ENCODE measurements at places on chromosomes 6 and 20.
A peak's percentile ranks its signal among the peaks of the same experiment; 100 is the strongest.

DNA sequence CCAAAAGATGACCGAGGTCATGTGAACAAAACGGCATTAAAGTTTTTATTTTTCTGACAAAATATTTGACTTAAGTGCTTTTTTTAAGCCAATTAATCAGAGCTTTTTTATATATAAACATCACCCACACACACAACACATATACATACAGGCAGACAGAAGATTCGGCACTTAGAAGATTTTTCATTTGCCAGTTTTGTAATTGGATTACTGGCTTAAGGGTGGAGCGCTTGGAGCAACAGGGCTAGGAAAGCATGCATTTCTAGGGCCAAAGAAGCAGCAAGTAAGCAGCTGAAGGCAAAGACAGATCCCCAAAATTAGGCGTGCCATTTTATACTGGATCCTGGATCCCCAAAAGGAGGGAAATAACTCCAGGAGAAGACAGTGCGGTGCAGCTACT is 30.3 kb downstream of the SAMD5 start:
- no peak for DNase-seq

- DNase-seq = no peak
Measured at GRCh38 chr20:25214426-25214790, 18.9 kb downstream of the ENTPD6 start.

DNA sequence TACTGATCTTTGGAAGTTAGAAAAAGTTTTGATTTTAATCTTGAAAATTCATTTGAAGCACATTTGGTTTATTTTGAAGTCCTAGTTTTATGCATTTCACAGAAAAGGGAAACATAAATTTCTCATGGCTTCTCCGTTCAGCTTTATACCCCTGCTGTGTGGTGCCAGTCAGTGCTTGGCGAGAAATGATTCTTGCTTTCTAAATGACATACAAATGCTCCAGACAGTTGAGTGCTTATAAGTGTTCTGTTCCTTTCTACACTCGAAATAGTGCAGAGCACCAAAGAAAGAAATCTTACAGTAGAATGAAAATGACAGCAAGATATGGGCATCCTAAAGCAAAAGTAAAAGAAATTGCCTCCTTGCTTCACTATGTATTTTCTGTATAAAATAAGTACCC is 9.0 kb upstream of the ZNF292 start:
- DNase-seq = no peak

DNA sequence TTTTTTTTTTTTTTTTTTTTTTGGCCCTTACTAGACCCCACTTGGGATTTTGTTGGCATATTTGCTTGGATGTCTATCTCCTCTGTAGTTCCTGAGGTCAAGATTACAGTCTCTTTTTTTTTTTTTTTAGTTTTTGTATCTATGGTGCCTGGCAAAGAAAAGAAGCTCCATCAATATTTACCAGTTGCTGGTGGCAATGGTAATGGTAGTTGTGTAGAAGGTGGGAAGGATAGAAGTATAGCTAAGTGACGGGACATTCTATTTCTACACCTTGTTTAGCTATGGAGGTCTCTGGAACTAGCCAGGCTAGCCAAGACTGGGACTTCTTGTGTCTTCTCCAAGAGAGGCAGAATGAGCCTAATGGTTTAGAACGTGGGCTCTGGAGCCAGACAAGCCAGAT is 42.2 kb upstream of the TNFAIP3 start:
- DNase-seq = no peak

- peak; percentile 93 for DNase-seq
Measured at GRCh38 chr6:82298012-82298411, 50.5 kb upstream of the IBTK start.

- peak; percentile 23 for DNase-seq
Measured at GRCh38 chr6:57097596-57097995, 7.6 kb downstream of the ZNF451 start.

DNA sequence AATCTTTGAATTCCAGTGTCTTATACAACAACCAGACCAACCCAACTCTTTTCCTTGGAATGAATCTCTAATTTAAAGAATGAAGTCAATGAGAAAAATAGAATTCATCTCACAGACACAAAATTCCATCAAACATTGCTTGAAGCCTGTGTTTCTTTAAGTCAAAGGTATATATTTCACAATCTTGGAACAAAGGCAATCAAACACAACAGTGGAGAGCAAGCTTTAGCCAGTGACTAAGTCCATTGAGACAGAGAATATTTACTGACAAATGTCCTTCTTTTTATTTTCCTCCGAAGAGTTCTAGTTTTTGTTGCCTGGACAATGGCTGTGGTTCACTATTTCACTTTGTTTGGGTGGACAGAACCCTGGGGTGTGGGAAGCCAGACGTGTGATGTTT is 35.8 kb downstream of the MEP1A start:
- no peak for DNase-seq

- DNase-seq = no peak
Measured at GRCh38 chr6:33874136-33874760, 70.4 kb upstream of the MLN start.

DNA sequence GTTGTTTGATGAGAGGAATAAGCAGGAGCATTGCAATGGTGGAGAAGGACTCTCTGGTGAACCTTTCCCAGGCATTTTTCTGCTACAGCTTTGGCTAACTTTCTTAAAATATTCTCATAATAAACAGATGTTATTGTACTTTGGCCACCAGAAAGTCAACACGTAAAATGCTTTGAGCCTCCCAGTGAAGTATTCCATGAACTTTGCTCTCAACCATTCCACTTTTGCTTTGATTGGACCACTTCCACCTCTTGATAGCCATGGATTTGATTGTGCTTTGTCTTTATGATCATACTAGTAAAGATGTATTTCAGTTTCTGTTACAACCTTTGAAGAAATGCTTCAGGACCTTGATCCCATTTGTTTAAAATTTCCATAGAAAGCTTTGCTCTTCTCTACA is 241.1 kb downstream of the TENT5A start:
- no peak for DNase-seq

GRCh38 chr6:37860226-37860839 is 40.8 kb downstream of the ZFAND3 start:
- DNase-seq = peak; percentile 73

DNA sequence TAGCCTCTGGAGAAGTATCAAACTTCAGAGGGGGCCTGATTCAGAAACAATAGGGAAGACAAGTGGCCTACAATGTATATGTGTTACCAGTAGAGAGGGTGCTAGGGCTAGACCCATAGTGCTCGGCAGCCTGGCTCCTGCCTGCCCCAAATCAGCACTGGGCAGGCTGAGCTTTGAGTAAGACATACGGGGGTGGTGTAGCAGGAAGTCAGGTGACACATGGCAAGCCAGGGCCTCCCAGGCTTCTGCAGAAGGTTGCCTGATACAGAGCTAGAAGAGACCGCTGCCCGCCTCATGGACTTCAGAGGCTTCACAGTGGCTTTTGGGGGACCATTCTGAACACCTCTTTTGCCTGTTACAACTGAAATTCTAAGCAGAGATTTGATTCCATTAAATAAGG is 43.4 kb downstream of the RALY start:
- DNase-seq = no peak

- DNase-seq = peak; percentile 79
Measured at GRCh38 chr6:25458485-25458884, 179.3 kb downstream of the CARMIL1 start.

GRCh38 chr6:120198033-120198432 is 848.5 kb upstream of the MAN1A1 start:
- peak; percentile 14 for DNase-seq

- DNase-seq = no peak
Measured at GRCh38 chr6:162528538-162528937, 199.0 kb downstream of the PRKN start.

DNA sequence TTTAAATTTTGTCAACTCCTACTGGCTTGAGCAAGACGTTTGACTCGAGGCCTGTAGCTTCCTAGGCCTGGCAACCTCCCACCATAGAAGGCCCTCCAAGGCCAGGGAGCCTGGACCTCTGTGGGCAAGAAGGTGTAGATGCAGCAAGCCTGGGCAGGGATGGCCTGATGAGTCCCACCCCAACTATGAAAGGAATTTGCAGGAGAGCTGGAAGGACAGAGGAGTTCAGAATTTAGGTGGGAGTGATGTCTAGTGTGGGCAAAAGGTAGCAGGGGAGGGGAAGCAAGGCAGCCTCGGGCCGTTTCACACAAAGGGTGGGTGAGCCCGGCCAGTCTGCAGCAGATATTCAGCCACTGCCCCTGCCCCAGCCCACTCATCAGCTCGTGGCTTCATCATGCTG is 245.2 kb downstream of the CDH26 start:
- DNase-seq = peak; percentile 12

GRCh38 chr6:4270001-4270400 is 134.6 kb upstream of the ECI2 start:
- no peak for DNase-seq

GRCh38 chr6:29751480-29751879 is 28.2 kb downstream of the HLA-F start:
- no peak for DNase-seq

GRCh38 chr6:136550045-136550329 is 235 bp downstream of the MAP7 start:
- DNase-seq = no peak

DNA sequence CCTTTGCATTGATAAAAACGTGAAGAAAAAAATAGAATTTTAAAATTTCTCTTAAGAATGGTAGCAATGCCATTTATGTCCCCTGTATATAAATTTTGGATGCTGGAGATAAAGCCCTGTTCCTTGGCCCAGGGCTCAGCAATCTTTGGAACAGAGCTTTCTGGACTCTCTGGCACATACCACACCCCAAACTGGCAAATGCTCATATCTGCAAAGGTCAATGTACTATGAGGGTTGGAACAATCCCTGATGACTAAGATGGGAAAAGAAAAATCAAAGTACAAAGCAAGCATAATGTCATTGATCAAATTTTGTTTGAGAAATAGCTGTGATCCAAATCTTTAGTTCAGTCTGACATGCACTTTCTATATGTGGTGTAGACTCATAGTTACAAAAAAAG is 158.1 kb upstream of the HCRTR2 start:
- DNase-seq = no peak

- DNase-seq = no peak
Measured at GRCh38 chr6:50966532-50966931, 147.9 kb downstream of the TFAP2B start.

GRCh38 chr6:108211671-108212070 is 45.8 kb downstream of the NR2E1 start:
- DNase-seq = no peak

All from ELR (cell line).